ENCODE measurements at places on chromosomes 7 and 10.

DNA sequence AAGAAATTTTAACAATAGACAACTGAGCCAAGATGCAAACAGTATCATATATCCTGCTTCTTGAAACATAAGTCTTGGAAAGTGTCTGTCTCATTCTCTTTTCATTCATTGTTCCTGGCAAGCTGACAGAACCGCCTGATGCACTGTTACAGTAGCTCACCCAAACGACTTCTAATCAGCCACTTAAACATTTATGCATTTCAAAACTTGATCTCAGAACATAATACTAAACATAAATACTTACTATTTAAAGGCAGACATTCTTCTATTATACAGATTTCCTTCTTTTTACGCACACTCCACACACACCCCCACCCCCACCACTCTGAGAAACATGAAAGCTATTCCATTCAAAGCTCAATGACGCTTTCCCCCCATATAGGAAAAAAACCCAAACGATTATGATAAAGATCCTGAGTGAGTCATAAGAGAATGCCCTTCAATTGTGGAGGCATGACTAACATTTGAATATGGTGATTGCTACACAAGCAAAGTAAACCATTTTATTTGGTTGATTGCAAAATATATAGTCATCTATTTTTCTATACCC, 30.5 kb downstream of the SHTN1 start:
- no peak for DNase-seq

GRCh38 chr7:14892961-14893360, 9.6 kb downstream of the DGKB start:
- DNase-seq = no peak

DNA sequence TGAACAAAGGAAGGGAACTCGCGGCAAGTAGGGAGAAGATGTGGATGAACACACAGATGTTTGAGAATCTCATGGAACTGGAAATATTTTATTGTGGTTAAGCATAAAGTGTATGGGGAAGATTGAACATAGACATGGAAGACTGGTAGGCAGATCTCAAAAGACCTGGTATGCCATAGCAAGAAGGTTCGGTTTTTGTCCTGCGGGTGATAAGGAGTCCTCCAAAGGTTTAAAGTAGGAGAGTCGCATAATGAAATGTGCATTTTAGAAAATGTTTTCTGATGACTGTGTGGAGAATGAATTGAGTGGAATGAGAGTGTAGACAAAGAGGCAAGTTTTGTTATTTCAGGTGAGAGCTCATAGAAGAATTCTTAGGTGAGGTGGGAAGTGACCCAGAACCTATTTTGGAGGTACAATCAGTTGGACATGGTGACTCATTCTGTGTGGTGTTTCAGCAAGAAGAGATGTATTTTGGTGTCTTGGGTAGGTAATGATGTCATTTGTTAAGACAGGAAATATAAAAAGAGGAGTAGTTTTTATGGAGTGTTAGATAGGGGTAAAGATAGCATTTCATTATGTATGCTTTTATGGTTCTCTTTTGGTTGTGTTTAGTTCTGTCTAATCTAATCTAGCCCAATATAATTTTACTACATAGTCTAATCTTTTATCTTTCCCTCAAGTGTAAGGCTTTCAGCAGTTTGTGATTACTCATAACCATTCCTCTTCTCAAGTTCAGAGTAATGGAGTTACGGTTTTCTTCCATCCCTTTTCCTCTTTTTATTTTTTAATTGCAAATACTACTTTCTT, 239.2 kb downstream of the EXOC4 start:
- no peak for DNase-seq

DNA sequence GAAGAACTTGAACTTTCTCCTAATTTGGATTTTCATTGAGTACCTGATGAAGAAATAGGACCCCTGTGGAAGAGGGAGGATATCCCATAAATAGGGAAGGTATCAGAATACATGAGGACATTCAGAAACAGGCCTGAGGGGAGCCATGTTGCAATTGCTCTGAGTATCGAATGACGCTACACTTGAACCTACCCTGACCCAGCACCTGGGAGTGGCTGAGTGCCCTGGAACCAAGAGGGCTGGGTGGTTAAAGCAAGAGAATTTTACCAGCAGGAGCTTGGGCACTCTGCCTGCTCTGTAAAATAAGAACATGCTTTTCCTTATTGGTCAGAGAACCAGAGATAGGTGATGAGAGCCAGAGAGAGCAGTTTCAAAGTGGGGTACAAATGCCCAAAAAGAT, 7.2 kb downstream of the NEUROD6 start:
- no peak for DNase-seq

- no peak for DNase-seq
These were observed 35.8 kb downstream of the WIPF3 start for GRCh38 chr7:29841926-29842701.

DNA sequence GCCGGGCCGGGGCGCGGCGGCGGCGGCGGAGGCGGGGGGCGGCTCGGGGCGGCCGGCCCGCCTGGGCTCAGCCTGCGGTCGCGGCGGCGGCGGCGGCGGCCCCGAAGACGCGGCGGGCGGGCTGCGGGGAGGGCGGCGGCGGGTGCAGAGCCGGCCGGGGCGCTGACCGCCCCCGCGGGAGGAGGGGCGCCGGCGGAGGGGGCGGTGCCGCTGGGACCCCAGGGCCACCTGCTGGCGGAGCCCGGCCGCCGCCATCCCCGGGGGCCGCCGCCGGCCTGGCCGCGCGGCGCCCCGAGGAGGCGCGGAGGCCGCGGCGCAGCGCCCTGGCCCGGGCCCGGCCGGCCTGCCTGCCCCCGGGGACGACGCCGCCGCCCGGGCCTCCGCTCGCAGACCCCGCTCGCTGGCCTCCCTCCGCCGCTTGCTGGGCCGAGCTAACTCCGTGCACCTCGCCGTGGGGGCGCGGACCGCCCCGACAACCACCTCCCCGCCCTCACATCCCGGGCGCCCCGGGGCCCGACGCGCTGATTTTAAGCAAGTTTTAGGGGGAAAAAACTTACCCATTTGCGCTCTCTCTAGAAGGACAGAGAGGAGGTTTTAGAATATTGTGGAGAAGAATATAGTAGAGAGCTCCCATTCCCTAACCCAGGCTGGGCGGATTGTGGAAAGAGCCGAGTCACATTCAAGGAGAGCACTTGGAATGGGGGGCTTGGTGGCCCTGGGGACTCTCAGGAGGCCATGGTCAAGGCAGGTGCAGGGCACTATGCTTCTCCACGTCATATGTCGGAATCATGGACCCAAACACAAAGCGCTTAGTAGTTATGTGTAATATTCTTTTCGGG, at the start of gene BEND7:
TSS of gene BEND7 (minus strand) at position 140 of the 839 bp plus-strand sequence. CDS start 481 bp downstream, outside the sequence.
- peak; percentile 58 for DNase-seq

GRCh38 chr7:34672430-34672829, 14.4 kb downstream of the NPSR1 start:
- no peak for DNase-seq

DNA sequence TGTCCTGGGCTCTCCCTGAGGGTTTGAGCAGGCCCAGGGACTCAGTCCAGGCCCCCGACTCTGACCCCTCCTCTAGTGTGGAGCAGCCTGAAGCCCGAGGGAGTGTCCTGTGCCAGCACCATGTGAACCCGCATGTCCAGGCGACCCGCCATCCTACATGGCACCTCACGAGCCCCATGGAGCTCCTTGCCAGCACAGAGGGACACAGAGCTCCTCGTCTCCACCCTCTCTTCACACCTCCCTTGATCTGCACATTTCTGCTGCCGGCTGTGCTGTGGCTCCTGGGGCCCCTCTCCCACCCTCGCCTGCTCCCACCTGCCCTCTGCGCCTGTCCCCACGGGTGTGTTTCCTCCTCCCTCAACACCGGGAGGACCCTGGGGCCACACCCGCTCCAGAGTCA, 103.5 kb downstream of the ADARB2 start:
- peak; percentile 26 for DNase-seq

DNA sequence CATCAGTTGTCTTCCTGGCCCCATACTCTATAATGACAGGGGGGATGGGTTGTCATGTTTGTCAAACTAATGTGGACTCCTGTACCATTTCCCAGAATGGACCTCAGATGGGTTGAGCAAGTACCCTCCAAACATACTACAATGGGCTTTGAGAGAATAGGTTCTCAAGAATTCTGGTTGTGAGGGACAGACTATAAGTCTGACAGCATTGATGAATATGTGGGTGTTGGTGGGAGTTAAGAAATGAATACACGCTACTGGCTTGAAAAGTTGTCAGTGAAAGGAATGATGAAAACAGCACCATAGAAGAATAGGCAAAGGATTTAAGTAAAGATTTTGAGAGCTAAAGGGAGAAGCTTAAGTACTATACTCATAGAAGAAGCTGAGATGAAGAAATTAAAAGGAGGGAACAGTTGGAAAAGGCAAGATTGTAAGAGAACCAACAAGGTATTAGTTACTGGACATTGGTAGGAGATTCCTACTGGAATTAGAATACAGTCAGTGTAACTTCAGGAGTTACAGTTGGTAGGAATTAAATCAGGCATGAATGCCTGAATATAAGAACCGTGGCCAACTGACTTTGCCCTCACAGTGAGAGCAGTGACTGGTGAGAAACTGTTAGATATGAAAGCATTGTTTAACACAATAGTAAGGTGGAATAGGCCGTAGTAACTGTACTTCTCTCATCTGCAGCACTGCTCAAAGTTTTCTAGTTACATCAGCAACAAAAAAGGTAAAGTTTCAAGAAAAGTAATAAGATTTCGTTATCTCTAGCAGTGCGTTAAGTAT, 86.3 kb downstream of the LCOR start:
- DNase-seq = no peak

- no peak for DNase-seq
These were observed 97.5 kb upstream of the PRSS58 start for GRCh38 chr7:142355328-142355727.

DNA sequence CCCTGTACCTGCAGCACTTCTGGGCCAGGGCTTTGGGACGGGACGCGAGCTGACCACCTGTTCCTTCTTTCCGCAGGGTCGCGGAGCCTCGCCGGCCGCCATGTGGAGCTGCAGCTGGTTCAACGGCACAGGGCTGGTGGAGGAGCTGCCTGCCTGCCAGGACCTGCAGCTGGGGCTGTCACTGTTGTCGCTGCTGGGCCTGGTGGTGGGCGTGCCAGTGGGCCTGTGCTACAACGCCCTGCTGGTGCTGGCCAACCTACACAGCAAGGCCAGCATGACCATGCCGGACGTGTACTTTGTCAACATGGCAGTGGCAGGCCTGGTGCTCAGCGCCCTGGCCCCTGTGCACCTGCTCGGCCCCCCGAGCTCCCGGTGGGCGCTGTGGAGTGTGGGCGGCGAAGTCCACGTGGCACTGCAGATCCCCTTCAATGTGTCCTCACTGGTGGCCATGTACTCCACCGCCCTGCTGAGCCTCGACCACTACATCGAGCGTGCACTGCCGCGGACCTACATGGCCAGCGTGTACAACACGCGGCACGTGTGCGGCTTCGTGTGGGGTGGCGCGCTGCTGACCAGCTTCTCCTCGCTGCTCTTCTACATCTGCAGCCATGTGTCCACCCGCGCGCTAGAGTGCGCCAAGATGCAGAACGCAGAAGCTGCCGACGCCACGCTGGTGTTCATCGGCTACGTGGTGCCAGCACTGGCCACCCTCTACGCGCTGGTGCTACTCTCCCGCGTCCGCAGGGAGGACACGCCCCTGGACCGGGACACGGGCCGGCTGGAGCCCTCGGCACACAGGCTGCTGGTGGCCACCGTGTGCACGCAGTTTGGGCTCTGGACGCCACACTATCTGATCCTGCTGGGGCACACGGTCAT, 13.3 kb downstream of the GPR146 start:
- no peak for DNase-seq

- DNase-seq = no peak
These were observed 53.5 kb downstream of the ABLIM1 start for GRCh38 chr10:114604357-114605130.

GRCh38 chr10:36489181-36489580, 636.2 kb upstream of the ANKRD30A start:
- DNase-seq = no peak

- DNase-seq = no peak
These were observed 369 bp upstream of the SCIN start for GRCh38 chr7:12570168-12570533.

DNA sequence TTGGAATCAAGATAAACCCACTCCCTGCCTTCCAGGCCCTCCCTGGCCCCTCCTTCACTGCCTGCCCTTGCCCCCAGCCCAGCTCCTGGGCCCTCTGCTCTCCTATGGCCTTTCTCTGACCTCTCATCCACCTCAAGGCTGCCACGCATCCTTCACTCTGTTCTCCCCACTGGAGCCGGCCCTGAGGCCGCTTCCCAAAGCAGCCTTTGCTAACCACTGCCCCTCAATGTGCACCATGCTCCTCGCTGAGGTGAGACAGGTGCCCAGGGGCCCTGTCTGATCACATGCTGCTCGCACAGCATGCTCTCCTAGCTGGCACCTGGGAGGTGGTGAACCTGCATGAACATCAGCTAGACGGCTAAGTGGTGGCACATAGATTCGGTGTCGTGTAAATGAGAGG, 138.5 kb upstream of the RET start:
- DNase-seq = peak; percentile 32

DNA sequence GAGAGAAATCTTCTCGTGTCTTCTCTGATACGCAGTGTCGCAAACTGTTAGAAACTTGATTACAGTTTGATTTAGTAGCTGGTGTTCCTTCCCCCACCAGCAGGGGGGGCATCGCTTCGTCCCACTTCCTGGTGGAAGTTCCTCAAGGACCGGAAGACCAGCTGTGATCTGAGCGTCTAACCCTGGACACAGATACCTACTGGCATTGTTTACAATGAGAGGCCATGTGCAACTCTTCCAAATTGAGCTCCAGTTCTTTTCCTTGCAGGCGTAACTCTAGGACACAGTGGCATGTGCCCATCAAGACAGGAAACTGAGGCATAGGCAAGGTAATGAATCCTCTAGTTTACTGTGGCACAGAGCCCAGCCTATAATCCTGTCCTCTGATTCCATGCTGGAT, 219.0 kb downstream of the CCDC3 start:
- no peak for DNase-seq

DNA sequence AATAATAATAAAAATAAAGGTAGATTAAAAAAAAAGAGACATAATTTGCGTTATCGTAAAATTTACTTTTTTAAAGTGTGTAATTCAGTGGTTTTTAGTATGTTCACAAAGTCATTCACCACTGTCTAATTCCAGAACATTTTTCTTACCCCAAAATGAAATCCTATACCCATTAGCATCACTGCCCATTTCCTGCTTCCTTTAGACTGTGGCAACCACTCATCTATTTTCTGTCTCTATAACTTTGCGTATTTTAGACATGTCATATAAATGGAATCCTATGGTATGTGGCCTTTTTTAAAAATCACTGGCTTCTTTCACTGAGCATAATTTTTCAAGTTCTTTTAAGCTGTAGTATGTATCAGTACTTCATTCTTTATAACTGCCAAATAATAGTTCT, 53.6 kb downstream of the KAT6B start:
- no peak for DNase-seq

DNA sequence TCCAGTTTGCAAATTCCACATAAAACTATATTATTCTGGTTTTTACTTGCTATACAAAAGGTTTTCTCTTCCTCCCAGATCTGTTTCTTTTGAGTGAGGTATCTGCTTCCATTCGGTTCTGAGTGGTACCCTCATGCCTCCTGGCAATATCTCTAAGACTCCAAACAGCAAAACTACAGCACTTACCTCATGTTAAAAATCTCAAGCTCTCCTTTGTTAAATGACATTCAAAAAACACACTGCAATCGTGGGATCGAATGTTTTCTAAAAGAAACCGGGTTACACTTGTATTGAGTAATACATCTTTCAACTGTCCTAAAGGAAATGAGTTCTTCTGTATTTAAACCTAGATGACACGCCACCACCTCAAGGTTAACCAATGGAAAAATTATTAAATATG, 11.1 kb downstream of the YWHAG start:
- no peak for DNase-seq

- no peak for DNase-seq
These were observed 667.6 kb upstream of the CELF2 start for GRCh38 chr10:10350050-10350449.
